Nucleus accumbens (tissue), 56 donors: ENCODE measurements at places on chromosomes 3 and 15.

GRCh38 chr15:31212326-31213080, 111.0 kb upstream of the TRPM1 start:
- DNase-seq, result no peak

- no peak for DNase-seq
Observed at GRCh38 chr3:96483781-96484180, 330.6 kb upstream of the EPHA6 start.

DNA sequence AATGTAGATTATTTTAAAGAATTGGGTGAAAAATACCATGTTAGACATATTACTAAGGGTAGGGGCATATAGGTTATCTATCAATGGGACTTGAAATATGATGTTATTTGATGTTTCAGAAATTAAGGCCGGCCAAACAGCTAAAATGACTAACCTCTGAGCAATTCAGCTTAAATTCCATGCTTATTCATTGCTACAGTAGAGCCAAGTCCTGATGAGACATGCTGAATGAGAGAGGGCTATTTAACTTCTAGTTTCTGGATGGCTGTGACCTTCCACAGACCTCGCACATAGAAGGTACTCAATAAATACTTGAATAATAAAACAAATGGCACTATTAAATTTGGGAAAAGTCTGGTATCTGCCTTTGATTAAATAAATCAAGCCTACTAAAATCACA, 175.6 kb upstream of the WNT5A start:
- no peak for DNase-seq

GRCh38 chr3:128623762-128624176, 26.8 kb downstream of the RPN1 start:
- DNase-seq, result no peak

DNA sequence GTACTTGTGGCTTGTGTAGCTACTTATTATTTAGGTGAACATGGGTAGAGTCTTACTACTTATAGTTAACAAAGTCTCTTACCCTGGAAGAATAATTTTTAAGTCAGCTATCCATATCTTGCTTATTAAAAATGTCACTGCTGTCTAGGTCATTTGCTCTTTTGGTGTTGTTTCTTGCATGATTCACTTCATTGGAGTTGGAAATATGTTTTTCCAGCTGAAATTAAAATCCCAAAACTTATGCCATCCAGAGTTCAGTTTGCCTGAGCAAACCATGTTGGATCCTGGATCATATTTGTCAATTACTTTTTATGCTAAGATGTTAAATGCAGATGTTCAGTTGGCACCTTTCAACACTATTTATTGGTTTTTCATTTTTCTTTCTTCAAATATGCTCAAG, 421.0 kb upstream of the RBMS3 start:
- no peak for DNase-seq

GRCh38 chr15:45326741-45327140, 51.6 kb downstream of the GATM start:
- DNase-seq, result peak; percentile 25
